ENCODE measurements at places on chromosomes 11 and 22. TPM values are rescaled to one million over a fixed set of nuclear protein-coding genes. Genes with fewer than 3 reads are reported as not detected.

The FRMD8 gene
- 39.4 TPM for total RNA-seq

The TCN2 gene
- 35.7 TPM for total RNA-seq

The NCR3LG1 gene
- 5.3 TPM for total RNA-seq

The RAB3IL1 gene
- total RNA-seq = 0.26 TPM

The PTPN5 gene
- not detected for total RNA-seq

The OR2AT4 gene
- total RNA-seq = not detected

The SPA17 gene
- total RNA-seq = 15.3 TPM

The OR5A2 gene
- not detected for total RNA-seq

The PKP3 gene
- 5.2 TPM for total RNA-seq

The C11orf97 gene
- total RNA-seq = not detected

The UQCC3 gene
- total RNA-seq = 11.5 TPM

Data from epithelial cell of alveolus of lung (primary cell).